ENCODE measurements at places on chromosomes 6 and 20. TPM values are rescaled to one million over a fixed set of nuclear protein-coding genes. Genes with fewer than 3 reads are reported as not detected.

The LAMA5 gene
- 19.8 TPM for total RNA-seq

The KCNK16 gene
- total RNA-seq: not detected

The GLP1R gene
- total RNA-seq: not detected

The LTA gene
- 66.0 TPM for total RNA-seq

The THEMIS gene
- not detected for total RNA-seq

The RBPJL gene
- total RNA-seq: not detected

The HLA-DPB1 gene
- total RNA-seq: 853 TPM

The CRIP3 gene
- total RNA-seq: 42.2 TPM

GRCh38 chr6:15207923-15208322 lies 37.9 kb upstream of the JARID2 start:
- no peak for DNase-seq

DNA sequence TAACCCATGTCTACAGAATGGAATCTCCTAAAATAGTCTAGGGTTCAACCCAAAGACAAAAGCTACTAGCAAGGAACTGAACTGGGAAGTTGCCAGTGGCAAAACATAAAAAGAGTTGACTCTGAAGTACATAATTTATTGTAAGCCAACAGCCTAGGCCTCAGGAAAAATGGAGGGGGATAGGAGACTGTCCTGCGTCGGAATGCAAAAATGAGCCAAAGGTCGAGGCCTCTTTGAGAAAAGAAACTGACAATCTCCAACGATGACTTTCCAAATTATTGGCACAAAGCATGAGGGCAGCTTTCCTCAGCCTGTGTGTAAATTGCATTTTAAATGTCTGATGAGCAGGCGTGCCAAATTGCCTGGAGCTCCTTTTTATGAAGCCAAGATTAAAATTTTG lies 2.1 kb downstream of the COL12A1 start:
- no peak for DNase-seq

- no peak for DNase-seq
These were observed 27.8 kb upstream of the GFRAL start for GRCh38 chr6:55299286-55299985.

GRCh38 chr6:103177791-103178190 lies 1681.9 kb downstream of the HACE1 start:
- no peak for DNase-seq

DNA sequence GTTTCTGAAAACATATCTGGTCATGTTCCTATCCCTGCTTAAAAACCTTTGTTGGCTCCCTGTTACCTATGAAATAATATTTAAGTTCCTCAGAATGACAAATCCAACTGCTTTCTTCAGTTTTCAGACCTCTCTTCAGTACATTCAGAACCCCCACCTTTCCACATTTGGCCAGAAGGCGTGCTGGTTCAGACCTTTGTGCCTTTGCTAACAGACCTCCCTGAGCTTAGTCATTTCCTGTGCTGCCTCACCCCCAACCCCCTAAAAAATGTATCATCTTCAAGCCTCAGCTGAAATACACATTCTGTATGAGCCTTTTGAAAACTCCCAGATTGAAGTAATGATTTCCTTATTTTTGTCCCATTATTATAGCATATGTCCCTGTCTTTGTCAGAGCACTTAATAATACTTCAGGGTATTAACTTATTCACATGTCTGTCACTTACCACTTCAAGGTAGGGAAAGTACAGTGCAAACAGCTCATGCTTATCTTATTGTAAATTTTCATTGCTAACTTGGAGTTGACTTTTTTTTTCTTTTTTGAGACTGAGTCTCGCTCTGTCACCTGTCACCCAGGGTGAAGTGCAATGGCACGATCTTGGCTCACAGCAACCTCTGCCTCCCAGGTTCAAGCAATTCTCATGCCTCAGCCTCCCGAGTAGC lies 19.7 kb downstream of the FAM217A start:
- DNase-seq: no peak

GRCh38 chr6:45191414-45191813 lies 136.7 kb upstream of the RUNX2 start:
- no peak for DNase-seq

GRCh38 chr20:44342248-44342647 lies 5.4 kb downstream of the R3HDML start:
- DNase-seq: no peak

DNA sequence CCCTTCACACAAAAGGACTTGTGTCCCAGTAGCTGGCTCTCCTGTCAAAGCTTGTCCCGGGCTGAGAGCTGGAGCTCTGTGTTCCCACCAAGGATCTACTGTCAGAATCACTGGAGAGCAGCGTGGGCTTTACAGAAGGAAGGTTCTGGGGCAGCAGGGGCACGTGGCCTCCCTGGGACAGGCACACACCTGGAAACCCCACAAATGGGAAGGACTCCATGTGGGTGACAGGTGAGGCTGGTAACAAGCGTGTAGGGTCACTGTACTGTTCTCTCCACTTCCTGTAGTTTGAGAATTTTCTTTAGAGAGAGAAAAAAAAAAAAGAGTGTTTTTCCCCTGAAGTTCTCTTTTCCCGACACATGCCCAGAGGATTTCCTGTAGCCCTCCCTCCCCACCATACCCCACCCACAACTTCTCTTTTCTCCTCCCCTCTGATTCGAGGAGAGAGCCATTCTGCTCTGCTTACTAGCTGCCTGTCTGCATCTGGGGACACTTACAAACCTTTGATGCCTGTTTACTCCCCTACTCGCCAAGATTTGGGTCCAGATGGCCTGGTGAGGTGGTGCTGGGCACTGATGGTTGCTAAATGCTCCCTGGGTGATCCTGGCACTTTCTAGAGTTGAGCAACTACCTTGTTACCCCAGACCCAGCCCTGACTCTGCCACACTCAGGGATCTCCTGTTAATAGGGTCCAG lies 84.1 kb upstream of the SIRPA start:
- DNase-seq: no peak

DNA sequence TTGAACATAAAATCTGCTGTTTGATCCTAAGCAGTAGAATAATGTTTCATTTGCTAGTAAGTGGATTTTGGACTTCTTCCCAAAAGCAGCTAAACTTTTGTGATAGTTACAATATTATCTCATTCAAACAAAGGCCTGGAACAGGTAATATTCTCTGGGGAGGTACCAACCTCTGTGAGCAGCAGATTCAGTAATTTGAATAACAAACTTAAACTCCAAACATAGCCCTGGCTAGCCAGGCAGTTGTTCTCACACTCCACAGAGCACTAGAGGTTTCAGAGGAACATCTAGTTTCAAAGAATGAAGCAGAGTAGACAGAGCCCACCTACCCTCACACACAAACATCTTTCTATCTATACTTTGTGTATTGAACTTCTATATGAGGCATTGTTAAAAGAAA lies 40.9 kb downstream of the LGSN start:
- DNase-seq: no peak

- no peak for DNase-seq
These were observed 18.2 kb downstream of the SCGN start for GRCh38 chr6:25670208-25670607.

DNA sequence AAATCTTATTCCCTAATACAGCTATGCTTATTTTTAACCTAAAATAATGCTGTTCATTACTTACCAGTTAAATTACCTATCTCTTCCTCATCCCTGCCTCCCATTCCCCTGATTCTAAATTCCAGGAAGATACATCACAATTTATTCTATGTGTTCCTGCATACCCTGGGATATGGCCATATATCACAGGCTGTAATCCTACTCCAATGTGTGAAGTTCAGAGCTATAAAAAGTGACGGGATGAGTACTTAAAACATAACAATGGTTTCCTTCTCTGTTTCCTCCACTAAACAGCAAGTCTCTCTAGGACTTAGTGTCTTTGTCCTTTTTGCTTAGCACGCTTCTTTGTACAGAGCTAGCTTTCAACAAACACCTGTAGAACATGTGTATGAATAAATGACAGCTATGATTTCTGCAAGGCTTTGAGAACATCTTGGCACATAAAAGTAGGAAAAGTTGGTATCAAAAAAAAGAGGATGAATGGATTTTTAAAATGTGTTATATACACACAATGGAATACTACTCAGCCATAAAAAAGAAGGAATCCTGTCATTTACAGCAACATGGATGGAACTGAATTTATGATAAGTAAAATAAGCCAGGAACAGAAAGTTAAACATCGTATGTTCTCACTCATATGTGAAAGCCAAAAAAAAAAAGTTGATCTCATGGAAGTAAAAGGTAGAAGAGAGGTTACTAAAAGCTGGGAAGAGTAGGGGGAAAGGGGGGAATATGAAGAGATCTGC lies 45.8 kb downstream of the SESN1 start:
- no peak for DNase-seq

DNA sequence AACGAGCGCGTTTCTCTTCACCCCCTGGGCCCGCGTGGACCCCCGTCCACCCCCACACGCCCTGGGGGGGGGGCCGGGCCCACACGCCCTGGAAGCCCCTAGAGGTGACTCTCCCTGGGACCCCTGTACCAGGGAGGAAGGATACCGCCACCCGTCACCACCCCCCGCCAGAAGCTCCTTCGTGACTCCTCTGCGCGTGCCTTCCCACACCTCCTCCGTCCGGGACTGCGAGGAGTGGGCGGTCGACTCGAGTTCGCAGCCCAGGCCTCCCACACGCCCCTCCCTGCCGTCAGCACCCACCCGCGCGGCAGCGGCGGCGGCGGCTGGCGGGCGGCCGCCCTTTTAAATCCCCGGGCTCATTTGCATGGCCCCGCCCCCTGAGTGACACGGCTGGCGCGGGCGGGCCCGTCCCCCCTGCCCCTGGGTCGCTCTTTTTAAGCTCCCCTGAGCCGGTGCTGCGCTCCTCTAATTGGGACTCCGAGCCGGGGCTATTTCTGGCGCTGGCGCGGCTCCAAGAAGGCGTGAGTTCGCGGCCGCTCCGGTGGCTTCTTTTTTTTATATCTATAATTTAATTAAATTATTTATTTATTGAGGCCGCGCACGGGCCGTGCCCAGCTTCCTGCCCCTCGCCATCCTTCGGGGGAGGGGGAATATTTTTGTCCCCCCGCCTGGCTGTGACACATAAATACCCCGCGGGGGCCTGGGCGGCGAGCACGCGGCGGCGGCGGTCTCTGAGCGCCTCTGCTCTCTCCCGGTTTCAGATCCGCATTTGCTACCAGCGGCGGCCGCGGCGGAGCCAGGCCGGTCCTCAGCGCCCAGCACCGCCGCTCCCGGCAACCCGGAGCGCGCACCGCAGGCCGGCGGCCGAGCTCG lies at the start of gene HMGA1:
HMGA1 (plus strand) TSS at position 431 of the 873 bp plus-strand sequence. CDS start 3,908 bp downstream, outside the sequence.
- DNase-seq: peak; percentile 90

DNA sequence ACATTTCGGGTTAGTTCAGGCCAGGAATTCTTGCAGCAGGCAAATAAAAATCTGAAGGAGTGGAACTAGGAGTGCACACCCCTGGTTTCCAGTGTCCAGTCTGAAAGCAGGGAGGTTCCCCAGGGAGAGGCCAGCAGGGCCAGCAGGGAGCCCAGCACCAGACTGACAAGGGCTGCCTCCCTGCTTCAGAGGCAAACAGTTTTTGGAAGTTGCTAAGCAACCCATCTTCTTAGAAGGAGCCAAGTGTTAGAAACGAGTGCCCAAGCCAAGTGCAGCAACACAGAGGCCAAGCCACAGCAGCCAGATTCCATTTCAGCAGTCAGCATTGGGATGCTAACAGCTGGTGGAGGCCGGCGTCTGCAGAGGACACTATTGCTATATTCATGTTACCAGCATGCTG lies 179.1 kb downstream of the SYNDIG1 start:
- no peak for DNase-seq

GRCh38 chr6:152173957-152174356 lies 366.5 kb downstream of the ESR1 start:
- DNase-seq: no peak

DNA sequence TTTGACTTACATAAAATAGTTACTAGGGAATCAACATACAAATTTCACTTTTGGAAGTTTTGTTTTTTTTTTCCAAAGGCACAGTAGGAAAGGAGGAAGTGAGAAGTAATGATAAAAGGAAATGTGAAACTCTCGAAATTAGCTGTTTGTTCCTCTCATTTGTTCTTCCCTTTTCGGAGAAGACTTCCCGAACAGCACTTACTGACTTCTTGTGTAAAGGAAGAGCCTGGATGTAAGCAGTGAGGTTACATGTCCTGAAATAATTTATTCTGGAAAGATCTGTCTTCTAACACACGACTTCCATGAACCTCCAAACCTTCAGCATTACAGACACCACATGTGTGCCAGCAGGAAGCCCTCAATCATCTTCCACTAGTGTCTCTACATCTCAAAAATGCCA lies 59.1 kb downstream of the KIF16B start:
- DNase-seq: no peak

GRCh38 chr6:66161546-66162108 lies 454.6 kb upstream of the EYS start:
- DNase-seq: no peak

DNA sequence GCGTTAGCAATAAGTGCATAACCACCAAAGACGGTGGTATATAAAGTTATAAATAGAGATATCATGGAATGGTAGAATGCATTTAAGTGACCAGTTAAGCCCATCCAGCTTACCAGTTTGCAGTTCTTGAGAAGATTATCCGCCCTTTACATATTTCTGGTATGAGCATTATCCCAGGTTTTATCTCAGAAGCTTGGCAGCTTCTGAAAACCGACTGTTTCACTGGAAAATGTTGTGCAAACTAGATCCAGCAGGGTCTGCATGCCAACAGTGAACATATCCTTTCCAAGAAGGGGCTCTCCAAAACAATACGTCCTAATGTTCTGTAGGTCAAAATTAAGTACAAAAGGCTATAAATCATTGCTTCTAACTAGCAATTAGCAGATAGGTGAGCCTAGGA lies 29.5 kb upstream of the SHLD1 start:
- no peak for DNase-seq

- DNase-seq: no peak
These were observed 147.8 kb downstream of the PHACTR3 start for GRCh38 chr20:59752101-59752586.
